ENCODE measurements at places on chromosomes 11 and 22. TPM values are rescaled to one million over a fixed set of nuclear protein-coding genes. Genes with fewer than 3 reads are reported as not detected.
A peak's percentile ranks its signal among the peaks of the same experiment; 100 is the strongest.

The C1QTNF6 gene
- 1.5 TPM for total RNA-seq

The ZNF280B gene
- total RNA-seq, result 0.18 TPM

GRCh38 chr22:36233796-36234195, 5.5 kb downstream of the APOL2 start:
- H3K27ac ChIP-seq, result no peak overlapping the region
- H3K4me3 ChIP-seq, result no peak overlapping the region
- H3K36me3 ChIP-seq, result peaks cover 10% of the 10 kb centered on the region
- DNase-seq, result no peak

DNA sequence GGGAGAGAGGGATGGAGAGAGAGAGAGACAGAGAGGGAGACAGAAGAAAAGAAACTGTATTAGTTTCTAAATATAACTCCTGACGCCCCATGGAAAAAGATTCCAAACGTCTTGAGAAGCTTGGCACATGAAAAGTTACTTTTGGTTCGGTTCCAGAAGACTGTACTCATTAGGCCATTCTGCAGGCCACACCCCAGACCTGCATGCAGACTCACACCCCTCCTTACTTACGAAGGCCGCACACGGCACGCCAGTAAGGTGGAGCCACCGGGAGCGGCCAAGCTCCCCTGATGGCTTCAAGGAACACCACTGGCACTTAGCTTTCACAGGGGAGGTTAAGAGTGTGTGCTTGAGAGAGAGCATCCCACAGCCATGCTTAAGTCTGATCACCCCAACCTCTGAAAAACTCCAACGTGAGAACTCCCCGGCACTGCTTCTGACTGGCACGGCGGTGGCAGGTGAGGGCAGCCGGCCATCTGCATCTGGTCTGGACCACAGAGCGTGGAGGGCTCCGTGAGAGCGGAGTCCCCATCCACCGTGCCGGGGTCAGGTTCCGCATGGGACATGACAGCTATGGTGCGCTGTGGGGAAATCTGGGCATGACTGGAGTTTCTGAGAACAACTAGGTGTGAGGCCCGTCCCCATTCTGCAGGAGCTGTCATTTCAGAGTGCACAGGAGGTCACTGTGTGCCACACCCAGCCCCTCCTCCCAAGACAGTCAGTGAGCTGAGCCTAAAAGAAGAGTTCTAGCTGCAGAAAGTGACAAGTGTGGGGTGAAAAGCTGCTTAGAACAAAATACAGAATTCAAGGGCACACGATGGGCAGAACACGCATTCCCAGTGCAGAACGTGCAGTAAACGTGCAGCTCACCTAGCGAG, 62.4 kb downstream of the MYH9 start:
- H3K36me3 ChIP-seq, result peaks cover 78% of the 10 kb centered on the region
- peaks cover 56% of the 10 kb centered on the region for H3K4me1 ChIP-seq
- no peaks in the 10 kb centered on the region for H3K27me3 ChIP-seq
- no peak for DNase-seq
- no peak overlapping the region for H3K4me3 ChIP-seq
- H3K27ac ChIP-seq, result peak overlapping the region; percentile 100

GRCh38 chr11:17683377-17684161, 35.8 kb upstream of the MYOD1 start:
- no peaks in the 10 kb centered on the region for H3K27me3 ChIP-seq
- no peak overlapping the region for H3K27ac ChIP-seq
- no peak for DNase-seq
- no peaks in the 10 kb centered on the region for H3K4me1 ChIP-seq
- no peak overlapping the region for H3K4me3 ChIP-seq
- no peaks in the 10 kb centered on the region for H3K36me3 ChIP-seq

The TP53AIP1 gene
- 11.0 TPM for total RNA-seq

The LDHAL6A gene
- not detected for total RNA-seq

The SPATA19 gene
- not detected for total RNA-seq

DNA sequence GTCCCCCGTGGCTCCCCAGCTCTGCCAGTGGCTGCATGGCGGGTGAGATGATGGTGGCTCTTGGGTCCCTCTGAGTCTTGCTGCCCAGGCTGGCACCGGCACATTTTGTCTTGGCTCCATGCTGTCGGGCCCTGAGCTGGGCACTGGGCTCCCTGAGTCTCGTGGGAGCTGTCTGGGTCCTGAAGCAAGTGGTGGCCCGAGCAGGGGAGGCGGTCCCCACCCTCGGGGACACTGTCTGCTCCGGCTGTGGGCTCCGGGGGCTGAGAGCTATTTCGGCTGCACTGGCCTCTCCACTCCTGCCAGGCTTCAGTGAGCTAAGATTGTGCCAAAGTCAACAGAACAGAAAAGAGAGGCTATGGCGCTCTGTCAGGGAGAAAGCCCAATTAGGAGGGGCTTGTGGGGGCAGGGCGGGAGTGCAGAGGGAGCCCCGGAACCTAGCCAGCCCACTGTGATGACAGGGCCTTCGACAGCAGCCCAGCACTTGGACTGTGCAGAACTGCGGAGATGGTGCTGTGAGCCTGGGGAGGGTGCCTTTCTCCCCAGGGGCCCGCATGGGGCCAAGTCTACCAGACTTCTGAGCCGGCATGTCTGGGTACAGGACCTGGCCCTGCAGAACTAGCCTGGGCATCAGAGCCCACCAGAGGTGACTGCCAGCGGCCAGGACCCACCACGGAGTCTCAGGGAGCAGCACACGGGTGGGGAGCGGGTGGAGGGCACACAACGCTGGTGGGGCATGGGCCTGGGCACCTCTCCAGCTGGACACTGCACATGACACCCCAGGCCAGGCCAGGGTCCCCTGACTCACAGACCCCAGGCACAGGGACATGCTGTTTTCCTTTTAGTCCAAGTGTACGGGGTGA, 38.0 kb downstream of the RTN4R start:
- no peaks in the 10 kb centered on the region for H3K4me1 ChIP-seq
- H3K4me3 ChIP-seq, result no peak overlapping the region
- H3K27me3 ChIP-seq, result peaks cover 16% of the 10 kb centered on the region
- DNase-seq, result no peak

The TRIM48 gene
- total RNA-seq, result not detected

GRCh38 chr22:24805790-24806662, at the start of gene SGSM1:
TSS of gene SGSM1 (plus strand) at chr22:24806211. CDS start at chr22:24806326, 115 bp downstream.
- H3K36me3 ChIP-seq, result no peaks in the 10 kb centered on the region
- no peaks in the 10 kb centered on the region for H3K27me3 ChIP-seq
- H3K4me1 ChIP-seq, result peaks cover 10% of the 10 kb centered on the region
- peak within 1 kb of the TSS; percentile 77 for H3K27ac ChIP-seq
- no peak for DNase-seq

GRCh38 chr22:47563406-47564157, 801.1 kb downstream of the TBC1D22A start:
- no peaks in the 10 kb centered on the region for H3K4me1 ChIP-seq
- H3K27ac ChIP-seq, result no peak overlapping the region
- no peak for DNase-seq
- H3K27me3 ChIP-seq, result peaks cover 43% of the 10 kb centered on the region
- no peak overlapping the region for H3K4me3 ChIP-seq
- H3K36me3 ChIP-seq, result no peaks in the 10 kb centered on the region
